ENCODE measurements at places on chromosomes 2 and 18.

DNA sequence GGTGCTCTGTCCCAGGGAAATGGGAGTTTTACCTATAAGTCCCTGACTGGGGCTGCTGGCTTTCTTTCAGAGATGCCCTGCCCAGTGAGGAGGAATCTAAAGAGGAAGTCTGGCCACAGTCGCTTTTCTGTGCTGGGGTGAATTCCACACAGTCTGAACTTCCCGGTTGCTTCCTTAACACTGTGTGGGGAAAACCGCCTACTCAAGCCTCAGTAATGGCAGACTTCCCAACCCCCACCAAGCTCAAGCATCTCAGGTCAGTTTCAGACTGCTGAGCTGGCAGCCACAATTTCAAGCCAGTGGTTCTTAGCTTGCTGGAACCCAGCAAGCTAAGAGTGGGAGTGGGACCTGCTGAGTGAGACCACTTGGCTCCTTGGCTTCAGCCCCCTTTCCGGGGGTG, 54.9 kb downstream of the NUP35 start:
- DNase-seq: no peak

DNA sequence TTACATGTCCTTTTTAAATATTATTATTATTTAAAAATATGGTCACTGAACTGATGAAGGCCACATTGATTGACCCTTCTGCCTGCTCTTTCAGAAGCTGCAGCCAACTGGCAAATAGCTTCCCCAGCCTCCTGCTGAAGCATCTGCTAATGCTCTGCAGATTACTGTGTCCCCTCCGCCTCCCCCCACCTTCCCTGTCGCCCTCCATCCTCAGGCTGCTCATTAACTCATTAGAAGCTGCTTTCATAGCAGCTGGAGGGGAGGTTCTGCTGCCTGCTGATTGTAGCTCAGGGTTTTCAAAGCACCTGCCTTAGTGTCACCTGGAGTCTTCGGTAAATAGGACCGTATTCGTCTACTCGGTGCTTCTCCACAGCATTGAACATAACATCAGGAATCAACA, 24.8 kb upstream of the LMAN1 start:
- DNase-seq: no peak

- no peak for DNase-seq
Measured at GRCh38 chr2:29012211-29012681, 31.1 kb downstream of the TOGARAM2 start.

- DNase-seq: no peak
Measured at GRCh38 chr2:136136931-136137330, 19.0 kb upstream of the CXCR4 start.

DNA sequence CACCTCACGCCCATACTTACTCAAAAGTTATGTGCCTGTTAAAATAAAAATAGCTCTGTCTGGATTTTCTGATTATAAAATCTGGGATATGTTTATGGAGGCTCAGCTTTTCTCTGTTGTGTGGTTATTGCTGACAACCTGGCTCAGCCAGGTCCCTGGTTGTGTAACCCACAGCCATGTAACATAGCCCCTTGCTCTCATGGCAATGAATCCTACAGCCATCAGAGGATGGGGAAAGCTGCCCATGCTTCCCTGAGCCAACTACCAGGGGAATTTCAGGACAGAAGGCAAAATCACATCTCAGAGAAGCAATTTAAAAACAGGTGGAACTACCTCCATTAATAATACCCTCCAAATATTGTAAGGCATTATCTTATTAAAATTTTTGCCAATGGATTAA, 29.7 kb downstream of the ST8SIA5 start:
- DNase-seq: no peak

- no peak for DNase-seq
Measured at GRCh38 chr2:12262681-12263436, 453.9 kb upstream of the TRIB2 start.

- no peak for DNase-seq
Measured at GRCh38 chr2:147182260-147182659, 662.6 kb upstream of the ACVR2A start.

- DNase-seq: no peak
Measured at GRCh38 chr18:56756966-56757365, 105.8 kb downstream of the WDR7 start.

DNA sequence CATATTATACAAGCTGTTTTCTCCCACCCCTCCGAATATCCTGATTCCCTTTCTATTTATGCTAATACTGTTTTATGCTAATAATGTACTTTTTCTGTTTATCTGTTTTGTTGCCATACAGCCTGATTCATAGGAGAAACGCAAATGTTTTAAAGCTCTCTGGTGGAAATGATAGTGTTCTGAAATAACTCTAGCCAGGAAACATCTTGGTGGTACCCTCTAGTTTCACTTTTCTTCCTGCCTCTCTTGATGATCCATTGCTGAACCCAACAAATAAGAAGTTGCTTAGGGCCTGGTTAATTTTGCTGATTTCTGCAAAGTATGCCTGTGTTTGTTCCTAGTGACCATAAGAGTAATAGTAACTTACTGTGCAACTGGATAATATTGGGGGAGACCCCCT, 148.4 kb upstream of the KCTD1 start:
- no peak for DNase-seq

GRCh38 chr2:45904946-45905631, 253.6 kb downstream of the PRKCE start:
- no peak for DNase-seq

DNA sequence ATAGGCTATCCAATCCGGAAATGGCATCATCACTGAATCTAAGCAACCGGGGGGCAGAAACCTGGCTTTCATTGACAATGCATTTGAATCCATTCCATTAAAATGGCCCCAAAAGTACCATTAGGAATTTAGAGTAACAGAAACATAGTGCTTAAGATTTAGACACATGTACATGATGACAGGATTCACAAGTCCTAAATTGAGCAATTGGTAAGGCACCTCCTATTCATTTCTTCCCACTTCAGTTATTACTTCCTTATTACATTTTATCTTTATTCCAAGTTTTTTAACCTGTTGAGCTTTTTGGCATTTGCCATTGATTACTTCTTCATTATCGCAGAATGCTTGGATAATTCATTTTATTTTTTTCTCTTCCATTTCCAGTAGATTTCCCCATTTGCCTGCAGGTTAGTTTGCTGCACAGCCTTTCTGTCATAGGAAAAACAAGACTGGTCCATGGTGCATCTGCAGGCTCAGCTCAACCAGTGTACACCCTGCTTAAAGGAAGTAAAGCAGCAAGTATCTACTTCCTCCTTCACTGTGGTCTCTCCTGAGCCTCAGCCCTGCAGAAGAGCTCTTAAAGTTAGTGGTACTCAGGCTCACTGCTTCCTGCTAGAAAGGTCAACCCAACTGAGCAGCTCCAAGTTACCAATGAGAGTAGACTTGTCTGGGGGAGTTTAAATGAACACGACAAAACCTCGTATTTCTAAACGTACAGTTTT, 89.2 kb downstream of the DOCK10 start:
- no peak for DNase-seq

DNA sequence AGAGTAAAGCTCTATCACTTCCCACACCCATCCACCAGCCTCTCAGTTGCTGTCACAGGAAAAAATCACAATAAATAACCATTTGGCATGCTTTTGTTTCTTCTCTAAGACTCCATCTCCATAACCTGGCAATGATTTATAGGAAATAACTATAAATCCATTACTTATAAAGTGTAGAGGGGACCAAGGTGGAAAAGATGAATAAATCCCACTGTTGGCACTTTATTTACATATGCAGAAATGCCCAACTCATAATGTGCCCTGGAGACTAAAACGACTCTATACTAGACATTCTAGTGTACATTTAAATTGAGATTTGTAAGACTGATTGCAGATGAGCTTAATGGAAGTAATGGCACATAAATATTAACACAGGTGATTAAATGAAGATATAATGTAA, 7.5 kb upstream of the NOSTRIN start:
- DNase-seq: no peak

DNA sequence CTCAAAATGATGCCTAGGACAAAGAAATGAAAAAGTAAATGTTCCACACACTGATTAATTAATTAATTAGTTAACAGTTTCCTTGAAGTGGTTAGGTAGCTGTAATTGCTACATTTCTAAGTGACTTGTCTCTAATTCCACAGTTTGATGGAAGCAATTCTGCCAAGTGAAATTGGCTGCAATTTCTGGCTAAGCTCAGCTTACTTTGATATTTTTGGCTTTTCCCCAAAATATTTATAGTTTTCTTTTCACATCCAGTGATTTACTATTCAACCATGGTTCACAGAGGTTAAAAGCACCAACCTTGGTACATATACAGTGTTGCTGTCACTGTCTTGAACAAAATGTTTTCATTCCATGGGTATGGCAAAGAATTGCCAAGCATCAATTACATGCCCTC, 459.5 kb upstream of the CDH20 start:
- no peak for DNase-seq

DNA sequence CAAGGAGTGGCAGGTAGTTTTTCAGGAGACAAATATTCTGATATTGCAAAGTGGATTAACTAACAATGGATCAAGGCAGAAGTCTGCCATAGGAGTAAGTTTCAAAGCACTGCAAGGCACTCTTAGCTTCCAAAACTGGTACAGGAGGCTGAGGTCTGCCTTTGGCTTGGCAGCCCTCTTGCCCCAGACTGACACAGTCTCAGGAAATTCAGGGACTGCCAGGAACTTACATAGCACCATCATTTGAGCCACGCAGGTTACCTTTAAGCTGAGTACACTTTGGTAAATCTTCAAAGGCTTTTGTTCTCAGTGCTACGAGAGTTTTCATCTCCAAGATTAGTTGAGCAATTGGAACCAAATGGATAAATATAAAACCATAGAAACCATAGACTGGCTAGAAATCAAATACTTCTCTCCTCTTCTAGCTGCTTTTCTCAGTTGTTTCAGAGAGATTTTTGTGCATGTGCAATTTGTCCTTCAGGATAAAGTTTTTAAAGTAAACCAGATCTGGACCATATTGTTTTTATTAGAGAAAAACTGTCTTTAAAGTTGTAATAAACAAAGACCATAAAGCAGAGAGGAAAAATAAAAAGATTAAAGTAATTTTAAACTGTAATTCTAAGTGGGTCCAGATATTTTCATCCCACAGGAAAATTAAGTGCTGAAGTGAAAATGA, 18.8 kb downstream of the ANKRD29 start:
- DNase-seq: no peak

DNA sequence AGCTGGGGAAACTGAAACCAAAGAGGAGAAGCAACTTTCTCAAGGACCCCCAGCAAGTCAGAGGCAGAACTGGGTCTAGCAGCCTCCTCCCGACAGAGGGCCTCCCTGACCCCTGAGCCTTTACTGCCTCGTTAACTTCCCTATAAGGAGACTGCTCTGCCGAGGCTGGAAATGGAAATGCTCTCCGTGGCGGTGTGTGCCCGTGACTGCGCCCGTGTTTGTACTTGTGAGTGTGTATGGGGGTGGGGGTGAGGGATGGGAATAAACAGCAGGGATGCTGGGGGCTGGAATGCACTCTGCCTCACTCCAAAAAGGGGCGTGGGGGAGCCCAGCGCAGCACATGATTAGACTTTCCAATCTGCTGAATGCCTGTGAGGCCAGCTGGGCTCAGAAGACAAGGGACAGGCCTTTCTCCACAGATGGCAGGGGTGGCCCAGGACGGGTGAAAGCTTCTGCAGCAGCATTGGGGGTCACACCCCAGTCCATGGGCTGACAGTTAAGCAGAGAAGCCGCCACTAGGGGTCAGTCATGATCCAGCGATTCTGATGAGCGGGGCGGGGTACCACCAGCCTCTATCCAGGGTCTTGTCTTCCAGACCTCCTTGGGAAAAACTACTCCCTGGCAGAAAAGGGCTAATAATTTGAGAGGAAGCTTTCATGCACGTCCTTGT, 26.8 kb downstream of the MPHOSPH10 start:
- no peak for DNase-seq

DNA sequence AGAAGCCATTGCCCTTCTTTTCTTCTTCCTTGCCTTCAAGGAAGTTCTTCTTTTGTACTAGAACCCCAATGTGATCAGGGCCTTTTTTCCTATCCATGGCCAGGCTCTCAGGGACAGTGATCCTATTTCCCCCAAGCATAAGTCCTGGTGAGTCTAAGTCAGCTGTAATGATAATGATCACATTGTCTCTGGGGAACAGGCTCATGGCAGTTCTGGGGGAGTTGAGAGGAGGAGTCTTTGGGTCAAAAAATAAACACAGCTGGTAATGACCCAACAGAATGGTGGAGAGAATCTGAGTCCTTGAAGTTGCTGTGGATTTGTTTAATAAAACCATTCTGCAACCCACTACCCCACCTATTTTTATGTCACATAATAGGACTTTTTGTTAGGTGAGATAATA, 96.6 kb downstream of the SOCS6 start:
- no peak for DNase-seq

DNA sequence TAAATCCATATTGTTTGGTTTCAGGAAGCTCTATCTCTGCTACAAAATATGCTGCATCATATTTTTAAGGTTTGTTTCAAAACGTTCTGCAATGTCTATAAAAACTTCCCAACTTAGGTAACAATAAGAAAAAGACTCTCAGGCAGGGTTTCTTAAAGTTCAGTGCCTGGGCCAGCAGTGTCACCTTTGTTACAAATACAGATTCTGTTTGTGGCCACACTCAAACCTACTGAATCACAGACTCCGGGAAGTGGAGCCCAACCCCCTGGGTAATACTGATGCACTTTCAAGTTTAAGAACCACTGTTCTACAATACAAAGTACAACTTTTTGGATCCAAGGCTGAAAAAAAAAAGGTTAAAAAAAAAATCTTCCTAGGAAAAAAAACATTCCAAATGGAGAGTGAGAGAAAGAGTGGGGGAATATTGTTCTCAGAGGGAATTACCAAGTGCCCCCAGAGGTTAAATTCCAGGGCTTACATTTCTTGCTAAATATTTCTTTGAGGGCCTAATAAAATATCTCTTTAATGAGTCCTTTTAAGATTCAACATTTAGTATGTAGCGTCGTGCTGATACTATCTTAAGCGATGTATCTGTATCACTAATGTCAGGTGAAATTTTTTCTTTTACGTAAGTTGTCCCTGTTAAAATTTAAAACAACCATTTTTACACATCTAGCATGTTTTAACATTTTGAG, 476.7 kb downstream of the TXNL1 start:
- DNase-seq: no peak

GRCh38 chr2:235458839-235459273, 35.0 kb upstream of the AGAP1 start:
- DNase-seq: no peak

GRCh38 chr18:12253663-12254135, 462 bp upstream of the CIDEA start:
- no peak for DNase-seq

- no peak for DNase-seq
Measured at GRCh38 chr18:36600548-36600947, 228.3 kb downstream of the TPGS2 start.

All from AG09319 (cell line).